Articular chondrocyte of knee joint (primary cell): ENCODE measurements at places on chromosomes 16 and 17. TPM values are rescaled to one million over a fixed set of nuclear protein-coding genes. Genes with fewer than 3 reads are reported as not detected.

The ADAD2 gene
- not detected in 2 replicates for total RNA-seq

The NHLRC4 gene
- 0.43 and 0.65 TPM in 2 replicates for total RNA-seq

The CCL1 gene
- not detected in 2 replicates for total RNA-seq

The PIK3R5 gene
- not detected in 2 replicates for total RNA-seq

The CMTM3 gene
- 17.4 and 19.7 TPM in 2 replicates for total RNA-seq

The KCNJ18 gene
- not detected in 2 replicates for total RNA-seq

The IL34 gene
- total RNA-seq = 5.7 and 7.1 TPM in 2 replicates

The RNF43 gene
- total RNA-seq = 0.26 TPM in 1 of 2 replicates, not detected in the other

The TEKT1 gene
- total RNA-seq = not detected in 2 replicates

The SMIM36 gene
- not detected in 2 replicates for total RNA-seq

The MARVELD3 gene
- total RNA-seq = 0.11 TPM in 1 of 2 replicates, not detected in the other

The TMEM235 gene
- not detected in 2 replicates for total RNA-seq

The SDR42E1 gene
- total RNA-seq = 6.8 and 9.9 TPM in 2 replicates

The FBXW10B gene
- total RNA-seq = 1.0 and 1.6 TPM in 2 replicates

The NXN gene
- total RNA-seq = 41.6 and 60.6 TPM in 2 replicates

The CA5A gene
- total RNA-seq = not detected in 2 replicates
